ENCODE measurements at places on chromosomes 5 and 9. TPM values are rescaled to one million over a fixed set of nuclear protein-coding genes. Genes with fewer than 3 reads are reported as not detected.

PRRT1B gene
- total RNA-seq = not detected

GRCh38 chr9:114001794-114002261, 76.3 kb downstream of the AMBP start:
- no peak for DNase-seq

DNA sequence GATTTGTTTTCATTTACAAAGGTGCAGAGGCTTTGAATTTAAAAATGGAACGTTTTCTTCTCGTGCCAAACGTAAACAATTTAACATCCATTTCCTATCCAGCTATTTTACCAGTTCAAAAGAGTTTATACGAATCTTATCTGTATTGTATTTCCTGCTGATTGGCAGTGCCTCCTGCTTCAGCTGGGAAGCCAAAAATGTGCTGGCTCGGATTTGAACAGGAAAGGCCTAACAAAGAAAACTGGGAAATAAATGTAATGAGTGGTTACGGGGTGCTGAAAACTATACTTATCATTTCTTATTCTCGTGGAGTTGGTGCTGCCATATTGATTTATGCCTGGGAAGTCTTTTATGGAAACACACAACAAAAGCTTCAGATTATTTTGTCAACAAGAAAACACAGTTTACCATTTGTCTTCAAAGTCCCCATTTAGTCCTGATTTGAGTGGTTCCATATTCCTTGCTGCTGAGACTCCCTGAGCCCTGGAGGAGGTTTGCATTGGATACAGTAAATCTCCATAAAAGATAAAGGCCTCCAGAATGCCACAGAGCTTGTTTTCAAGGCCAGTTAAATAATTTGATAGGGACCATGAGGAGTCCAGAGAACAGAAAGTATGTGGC, 507.4 kb downstream of the RASEF start:
- no peak for DNase-seq

- DNase-seq = no peak
Measured at GRCh38 chr5:39742916-39743315, 318.1 kb upstream of the DAB2 start.

DNA sequence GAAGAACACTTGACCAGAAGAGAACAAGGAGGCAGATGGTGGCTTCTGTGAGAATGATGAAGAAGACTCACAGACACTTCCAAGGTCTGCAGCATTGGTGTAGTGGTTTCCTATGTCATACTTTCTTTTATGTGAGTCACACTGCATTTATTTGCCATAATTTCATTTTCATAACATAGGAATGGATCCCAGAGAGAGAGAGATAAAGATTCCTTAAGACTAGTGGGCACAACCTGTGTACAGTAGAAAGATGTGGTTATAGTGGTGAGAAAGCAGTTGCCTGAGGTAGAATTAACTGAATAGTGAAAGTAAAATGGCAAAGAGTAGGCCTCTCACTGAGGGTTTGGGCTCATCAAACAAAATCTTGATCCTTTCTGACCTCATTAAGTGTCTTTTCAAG, 7.6 kb upstream of the CCDC152 start:
- no peak for DNase-seq

SLCO6A1 gene
- not detected for total RNA-seq

DNA sequence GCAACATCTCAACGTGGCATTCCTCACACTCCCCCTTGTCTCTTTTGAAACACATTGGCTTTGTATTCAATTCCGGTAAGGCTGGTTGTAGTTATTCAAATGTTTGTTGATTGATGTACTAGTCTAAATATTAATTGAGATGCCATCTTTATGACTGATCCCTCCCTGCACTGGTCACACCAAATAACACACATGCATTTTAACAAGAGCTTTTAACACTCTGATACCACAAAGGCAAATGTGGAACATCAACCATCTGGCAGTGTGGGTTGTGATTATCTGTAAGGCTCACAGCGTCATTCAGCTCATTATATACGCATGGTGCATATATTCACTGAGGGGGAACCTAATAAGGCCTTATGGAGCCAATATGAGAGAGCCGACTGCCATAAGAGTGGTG, 305.0 kb downstream of the TENT4A start:
- no peak for DNase-seq

DNA sequence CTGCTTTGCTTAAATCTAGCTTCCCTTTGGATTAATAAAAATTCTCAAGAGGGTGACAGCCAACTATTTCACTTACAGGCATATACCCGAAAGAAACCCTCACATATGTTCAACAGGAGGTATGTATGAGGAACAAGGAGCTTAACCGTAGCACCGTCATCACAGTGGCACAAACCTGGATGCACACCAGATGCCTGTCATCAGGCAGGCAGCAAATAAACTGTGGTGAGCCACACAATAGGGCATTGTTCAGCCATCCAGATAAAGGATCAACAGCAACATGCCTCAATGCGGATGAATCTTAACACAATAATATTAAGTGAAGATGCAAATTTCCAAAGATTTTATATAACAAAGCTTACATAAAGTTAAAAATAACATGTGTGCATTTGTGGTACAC, 5.5 kb upstream of the TNFSF15 start:
- no peak for DNase-seq

DNA sequence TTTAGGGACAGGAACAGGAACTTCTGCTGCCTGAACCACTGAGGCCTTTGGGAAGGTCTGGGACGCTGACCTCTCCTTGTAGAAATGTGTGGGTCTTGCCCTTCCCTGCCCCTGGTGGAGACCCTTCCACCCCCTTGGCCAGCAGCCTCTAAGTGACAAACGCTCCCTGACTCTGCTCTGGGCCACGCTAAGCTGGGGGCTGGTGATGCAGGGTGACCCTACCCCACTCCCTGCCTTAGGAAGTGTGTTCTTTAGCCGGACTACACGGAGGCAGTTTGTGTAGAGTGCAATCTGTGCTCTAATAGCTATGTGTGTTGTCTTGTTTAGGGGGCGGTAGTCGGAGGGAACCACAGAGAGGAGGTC, 123.0 kb downstream of the COL23A1 start:
- DNase-seq = no peak

DNA sequence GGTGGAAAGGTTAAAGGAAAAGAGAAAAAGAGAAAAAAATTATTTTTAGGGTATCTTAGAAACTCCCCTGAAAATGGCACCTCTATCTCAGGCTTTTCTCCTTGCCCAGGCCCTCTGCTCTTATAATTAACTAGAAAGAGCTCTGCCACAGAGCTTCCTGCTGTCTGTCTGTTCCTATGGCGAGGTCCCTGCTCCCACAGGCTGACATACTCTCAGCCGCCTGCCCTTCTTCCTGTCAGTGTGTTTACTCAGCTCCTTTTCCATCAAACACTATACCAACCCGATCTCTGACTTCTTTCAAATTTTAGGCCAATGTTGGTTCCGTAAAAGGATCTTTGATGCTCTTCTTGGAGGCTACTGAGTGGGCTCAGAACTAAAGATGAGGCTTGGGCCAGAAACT, 482.6 kb downstream of the DMAC1 start:
- no peak for DNase-seq

WNK2 gene
- total RNA-seq = not detected

DNA sequence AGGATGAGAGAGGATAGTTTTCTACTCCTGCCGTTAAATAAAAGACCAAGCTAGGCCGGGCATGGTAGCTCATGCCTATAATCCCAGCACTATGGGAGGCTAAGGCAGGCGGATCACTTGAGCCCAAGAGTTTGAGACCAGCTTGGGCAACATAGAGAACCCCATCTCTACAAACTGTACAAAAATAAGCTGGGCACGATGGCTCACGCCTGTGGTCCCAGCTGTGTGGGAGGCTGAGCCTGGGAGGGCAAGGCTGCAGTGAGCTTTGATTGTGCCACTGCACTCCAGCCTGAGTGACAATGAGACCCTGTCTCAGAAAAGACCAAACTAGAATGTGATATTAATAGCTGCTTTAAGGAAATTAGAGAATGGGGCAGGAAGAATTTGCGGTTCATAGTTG, 158.4 kb downstream of the NIPBL start:
- DNase-seq = no peak

GRCh38 chr9:134455934-134456755, 129.9 kb downstream of the RXRA start:
- DNase-seq = peak; percentile 97

CSF1R gene
- not detected for total RNA-seq

DNA sequence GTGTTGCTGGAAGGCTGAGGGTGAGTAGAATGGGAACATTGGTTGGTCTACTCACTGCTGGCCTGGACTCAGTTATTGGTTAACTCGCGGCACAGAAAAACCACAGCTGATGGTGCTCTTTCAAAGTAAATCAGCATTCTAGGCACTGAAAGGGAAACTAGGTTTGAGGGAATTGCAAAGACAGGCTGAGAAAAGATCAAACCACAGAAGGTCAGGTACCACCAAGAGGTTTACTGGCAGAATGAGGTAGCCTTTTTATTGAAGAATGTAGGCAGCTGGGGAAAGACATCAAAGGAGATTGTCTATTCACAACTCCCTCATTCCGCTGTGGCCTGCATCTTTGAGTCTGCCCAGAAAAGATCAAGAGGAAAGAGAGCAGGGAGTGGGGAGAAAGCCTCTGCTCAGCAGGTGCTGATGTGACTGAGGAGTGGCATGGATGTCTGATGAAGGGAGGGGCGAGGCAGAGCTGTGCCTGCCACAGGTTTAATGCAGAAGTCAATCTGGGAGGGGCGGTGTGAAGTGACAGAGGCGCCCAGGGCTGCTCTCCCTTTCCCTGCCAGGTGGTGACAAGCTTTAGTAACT, 255.5 kb downstream of the MAN2A1 start:
- no peak for DNase-seq

PCDHB6 gene
- 0.05 TPM for total RNA-seq

NAA35 gene
- total RNA-seq = 31.4 TPM

SOWAHA gene
- total RNA-seq = not detected

DNA sequence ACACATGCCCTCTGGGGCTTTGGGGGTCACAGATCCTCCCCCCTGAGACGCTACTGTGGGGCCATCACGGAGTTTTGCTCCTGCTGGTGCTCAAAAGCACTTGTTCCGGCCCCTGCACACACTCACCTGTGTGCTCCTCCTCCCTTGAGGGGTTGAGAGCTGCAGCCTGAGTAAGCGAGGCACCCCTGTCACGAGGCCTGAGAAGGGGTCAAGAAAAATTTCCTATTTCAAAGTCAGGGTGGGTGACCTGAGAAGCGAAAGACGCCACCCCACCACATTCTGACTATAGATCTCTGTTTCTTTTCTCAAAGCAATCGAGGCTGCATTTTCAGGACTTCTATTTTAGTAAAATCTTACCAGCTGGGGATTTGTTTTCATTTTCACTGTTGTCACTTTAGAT, 138.5 kb downstream of the DCP2 start:
- DNase-seq = no peak

ACER2 gene
- total RNA-seq = 10.7 TPM

IFNB1 gene
- total RNA-seq = not detected

- DNase-seq = no peak
Measured at GRCh38 chr5:174189654-174190541, 144.4 kb downstream of the NSG2 start.

GRCh38 chr9:109522106-109522505, 24.0 kb upstream of the PTPN3 start:
- DNase-seq = no peak

DNA sequence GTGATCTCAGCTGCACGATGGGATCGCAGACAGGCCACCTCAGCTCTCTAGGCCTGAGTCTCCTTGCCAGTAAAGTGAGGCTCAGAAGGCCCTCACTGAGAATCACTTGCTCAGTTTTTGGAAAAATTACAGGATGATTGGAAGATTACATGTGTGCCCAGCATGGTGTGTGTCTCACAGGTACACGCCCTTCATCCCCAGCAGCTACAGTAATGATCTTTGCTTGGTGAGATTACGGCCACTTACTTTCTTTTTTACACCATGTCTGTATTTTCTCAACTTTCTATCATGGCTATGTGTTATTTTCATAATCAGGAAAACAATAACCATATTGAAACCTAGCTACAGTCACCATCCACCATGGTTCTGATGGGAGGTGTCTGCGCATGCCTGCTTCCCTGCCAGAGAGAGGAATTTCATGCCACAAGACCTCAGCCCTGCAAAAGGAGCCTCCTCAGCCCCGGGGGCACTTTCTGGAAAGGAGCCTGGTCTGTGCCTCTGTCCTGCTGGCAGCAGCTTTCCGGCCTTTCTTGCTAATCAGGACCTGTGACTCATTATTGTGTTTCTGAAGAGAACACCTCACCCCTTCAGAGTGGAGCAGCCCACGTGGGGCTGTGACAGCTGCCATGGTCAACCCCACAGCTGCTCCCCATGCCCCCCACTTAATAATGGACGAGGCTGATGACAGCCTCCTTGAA, 64.2 kb upstream of the OLFM1 start:
- peak; percentile 42 for DNase-seq

PCDHGA2 gene
- 1.4 TPM for total RNA-seq

TNFSF15 gene
- total RNA-seq = 2.0 TPM

DNA sequence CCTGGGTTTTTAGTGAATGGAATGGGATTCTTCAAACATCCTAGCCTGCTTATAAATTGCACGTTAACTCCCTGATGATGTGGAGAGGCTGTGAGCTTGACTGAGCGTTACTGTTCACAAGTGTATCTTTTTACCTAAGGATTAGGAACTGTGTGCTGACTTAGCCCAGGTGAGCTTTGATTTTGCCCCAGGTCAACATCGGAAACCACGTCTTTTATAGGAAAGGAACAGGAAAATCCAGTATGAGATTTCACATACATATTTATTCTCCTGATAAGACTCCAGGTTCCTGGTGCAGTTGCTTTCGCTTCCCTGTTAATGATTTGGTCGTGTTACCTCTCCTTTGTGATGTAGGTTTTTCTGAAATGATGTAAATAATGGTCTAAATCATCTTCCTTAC, 103.2 kb upstream of the BASP1 start:
- no peak for DNase-seq

DNA sequence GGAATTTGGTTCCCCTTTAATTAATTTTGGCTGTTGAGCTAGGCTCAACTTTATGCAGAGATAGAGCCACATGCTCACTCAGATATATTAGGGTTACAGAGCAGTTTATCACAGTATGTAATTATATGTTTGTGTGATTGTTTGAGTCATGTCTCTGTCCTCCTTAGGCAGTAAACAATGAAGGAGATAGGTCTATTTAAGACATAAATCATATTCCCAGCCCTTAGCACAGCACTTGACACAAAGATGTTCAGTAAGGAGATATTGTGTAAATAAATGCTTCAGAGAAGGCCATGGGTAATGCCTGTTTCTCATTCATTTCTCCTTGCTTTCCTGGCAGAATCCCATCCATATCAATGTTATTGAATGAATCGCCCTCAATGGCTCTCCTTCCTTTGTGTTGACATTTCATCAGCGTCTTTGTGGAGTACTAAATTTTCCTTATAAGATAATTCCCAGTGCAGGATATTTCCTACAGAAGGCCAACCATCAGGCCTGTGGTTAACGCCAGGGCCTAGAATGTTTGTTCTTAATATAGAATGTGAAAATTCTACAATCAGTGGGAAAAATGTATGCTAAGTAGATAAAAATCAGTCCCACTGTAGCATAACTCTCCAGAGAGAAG, 408.0 kb downstream of the EBF1 start:
- no peak for DNase-seq

- no peak for DNase-seq
Measured at GRCh38 chr5:86864051-86864450, 246.3 kb downstream of the COX7C start.

CHSY3 gene
- 3.9 TPM for total RNA-seq

- peak; percentile 54 for DNase-seq
Measured at GRCh38 chr9:123268199-123268464, 254 bp downstream of the STRBP start.

THBS4 gene
- 0.28 TPM for total RNA-seq

MAPKAP1 gene
- 82.5 TPM for total RNA-seq

- peak; percentile 85 for DNase-seq
Measured at GRCh38 chr9:121972501-121972981, 120.6 kb downstream of the TTLL11 start.
